ENCODE measurements at places on chromosomes 12 and 14. TPM values are rescaled to one million over a fixed set of nuclear protein-coding genes. Genes with fewer than 3 reads are reported as not detected.

PLEK2 gene
- not detected for total RNA-seq

GALNT16 gene
- total RNA-seq, result not detected

SRSF9 gene
- total RNA-seq, result 286 TPM

RNASE2 gene
- not detected for total RNA-seq

CEP128 gene
- 9.2 TPM for total RNA-seq

TBC1D30 gene
- total RNA-seq, result 0.55 TPM

PDE6H gene
- not detected for total RNA-seq

GPRC5D gene
- total RNA-seq, result not detected

KCNA1 gene
- not detected for total RNA-seq

MYH7 gene
- not detected for total RNA-seq

NEDD1 gene
- 14.7 TPM for total RNA-seq

USP5 gene
- total RNA-seq, result 103 TPM

- no peaks in the 10 kb centered on the region for H3K27me3 ChIP-seq
- peak overlapping the region; percentile 24 for H3K27ac ChIP-seq
- peaks cover 35% of the 10 kb centered on the region for H3K4me1 ChIP-seq
- H3K4me3 ChIP-seq, result no peak overlapping the region
- DNase-seq, result no peak
- H3K36me3 ChIP-seq, result no peaks in the 10 kb centered on the region
Measured at GRCh38 chr14:74616507-74616906, 4.5 kb upstream of the LTBP2 start.

DNA sequence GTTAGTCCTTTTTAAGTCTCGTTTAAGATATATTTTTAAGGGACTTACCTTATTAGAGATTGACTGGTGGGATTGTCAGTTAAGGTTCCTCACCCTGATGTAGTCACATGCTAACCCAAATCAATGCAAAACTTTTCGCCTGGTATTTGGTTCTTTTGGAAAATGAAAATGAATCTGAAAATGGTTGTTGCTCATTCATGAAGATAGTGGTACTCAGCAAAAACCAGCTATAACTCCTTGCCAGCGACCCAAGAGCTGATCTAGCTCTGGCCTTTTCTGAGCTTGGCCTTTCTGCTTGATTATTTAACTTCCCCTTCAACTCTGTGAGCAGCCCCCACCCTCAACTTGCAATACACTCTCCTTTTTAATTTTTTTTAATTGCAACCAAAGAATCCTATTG, 85.0 kb upstream of the GTF2A1 start:
- no peak overlapping the region for H3K4me3 ChIP-seq
- peaks cover 30% of the 10 kb centered on the region for H3K4me1 ChIP-seq
- peaks cover 32% of the 10 kb centered on the region for H3K36me3 ChIP-seq
- no peaks in the 10 kb centered on the region for H3K27me3 ChIP-seq
- DNase-seq, result no peak

DNA sequence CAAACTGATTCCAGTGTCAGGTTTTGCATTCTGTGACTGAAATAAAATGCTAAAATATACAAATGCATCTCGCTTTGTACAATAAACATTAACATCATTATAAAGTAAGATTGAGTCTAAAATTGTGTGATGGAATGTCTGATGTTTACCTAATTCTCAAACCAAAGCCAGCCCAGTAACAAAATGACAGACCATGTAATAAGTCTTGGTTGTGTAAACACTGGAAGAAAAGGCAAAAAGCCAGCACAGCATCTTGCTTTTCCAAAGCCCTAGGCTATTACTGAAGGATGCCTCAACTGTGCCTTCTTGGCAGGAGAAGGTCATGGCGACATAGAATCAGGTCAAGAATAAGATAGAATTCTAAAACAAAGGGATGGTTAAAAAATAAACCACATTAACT, 169.6 kb downstream of the EGLN3 start:
- no peak for DNase-seq
- H3K4me1 ChIP-seq, result no peaks in the 10 kb centered on the region
- H3K27ac ChIP-seq, result no peak overlapping the region

DNA sequence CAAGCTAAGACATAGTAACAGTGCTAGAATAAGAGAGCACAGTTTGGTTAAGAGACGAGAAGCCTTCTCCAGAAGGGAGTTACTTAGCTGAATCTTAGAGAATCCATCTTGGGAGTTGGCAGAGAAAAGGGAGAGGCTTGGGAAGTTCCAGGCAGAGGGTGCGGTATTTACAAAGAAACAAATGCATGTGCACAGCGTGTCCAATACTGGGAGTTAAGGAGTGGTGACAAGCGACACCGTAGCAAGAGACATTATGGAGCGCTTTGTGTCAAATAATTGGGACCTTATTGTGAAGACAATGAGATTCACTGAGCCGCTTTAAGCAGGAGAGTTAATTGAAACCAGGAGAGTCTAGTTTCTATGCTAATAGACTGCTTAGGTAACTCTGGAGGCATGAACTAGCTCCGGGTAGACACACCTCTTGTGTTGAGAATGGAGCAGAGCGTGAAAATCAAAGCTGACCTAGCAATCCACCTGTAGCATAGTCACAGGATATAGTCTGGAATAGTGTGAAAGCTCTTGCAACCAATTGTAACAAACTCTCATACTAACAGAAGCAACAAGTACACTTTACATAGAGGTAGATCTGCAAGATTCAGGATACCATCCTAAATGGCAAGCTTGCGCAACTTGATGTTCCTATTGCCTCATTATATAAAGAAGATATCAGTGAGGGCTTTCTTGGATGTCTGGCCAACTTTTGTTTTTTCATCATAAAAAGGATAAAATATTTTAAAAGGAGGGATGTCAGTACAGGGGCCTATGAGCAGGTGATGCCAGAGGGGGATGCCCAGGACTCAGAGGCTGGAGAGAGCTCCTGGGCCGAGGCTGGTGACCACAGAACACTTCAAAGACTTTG, 5.3 kb downstream of the ALDH1L2 start:
- H3K4me1 ChIP-seq, result peaks cover 4% of the 10 kb centered on the region
- no peak for DNase-seq
- H3K27me3 ChIP-seq, result no peaks in the 10 kb centered on the region
- no peaks in the 10 kb centered on the region for H3K36me3 ChIP-seq

- H3K4me1 ChIP-seq, result no peaks in the 10 kb centered on the region
- no peak overlapping the region for H3K27ac ChIP-seq
- H3K36me3 ChIP-seq, result no peaks in the 10 kb centered on the region
Measured at GRCh38 chr14:61511558-61511948, 183.8 kb upstream of the HIF1A start.

DNA sequence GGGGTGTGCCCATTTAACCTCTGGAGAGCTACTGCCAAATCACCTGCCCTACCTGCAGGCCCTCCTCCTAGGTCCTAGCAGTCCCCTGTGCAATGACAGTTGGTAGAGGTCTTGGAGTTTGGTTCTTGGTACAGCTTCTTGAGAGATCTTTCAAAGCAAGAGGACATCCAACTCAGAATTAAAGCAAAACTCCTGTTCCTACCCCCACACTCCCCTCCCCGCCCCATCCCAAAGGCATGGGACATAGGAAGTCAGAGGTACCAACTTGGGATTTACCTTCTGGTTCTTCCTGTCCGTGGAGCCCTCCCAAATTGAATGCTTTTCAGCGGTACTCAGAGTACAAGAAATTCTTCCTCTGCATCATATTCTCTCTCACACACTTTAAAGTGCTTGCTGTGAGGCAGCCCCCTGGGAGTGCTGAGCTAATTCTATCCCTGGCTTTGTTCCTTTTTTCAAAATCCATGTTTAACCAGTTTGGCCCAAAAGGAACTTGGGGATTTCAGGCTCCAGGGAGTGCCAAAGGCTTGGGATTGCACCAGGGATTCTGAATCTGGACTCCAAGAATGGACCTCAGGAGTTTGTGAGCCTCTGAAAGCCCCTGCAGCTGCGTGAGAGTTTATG, 40.8 kb downstream of the GALNT16 start:
- H3K27ac ChIP-seq, result no peak overlapping the region
- H3K4me3 ChIP-seq, result no peak overlapping the region
- peaks cover 26% of the 10 kb centered on the region for H3K27me3 ChIP-seq

DNA sequence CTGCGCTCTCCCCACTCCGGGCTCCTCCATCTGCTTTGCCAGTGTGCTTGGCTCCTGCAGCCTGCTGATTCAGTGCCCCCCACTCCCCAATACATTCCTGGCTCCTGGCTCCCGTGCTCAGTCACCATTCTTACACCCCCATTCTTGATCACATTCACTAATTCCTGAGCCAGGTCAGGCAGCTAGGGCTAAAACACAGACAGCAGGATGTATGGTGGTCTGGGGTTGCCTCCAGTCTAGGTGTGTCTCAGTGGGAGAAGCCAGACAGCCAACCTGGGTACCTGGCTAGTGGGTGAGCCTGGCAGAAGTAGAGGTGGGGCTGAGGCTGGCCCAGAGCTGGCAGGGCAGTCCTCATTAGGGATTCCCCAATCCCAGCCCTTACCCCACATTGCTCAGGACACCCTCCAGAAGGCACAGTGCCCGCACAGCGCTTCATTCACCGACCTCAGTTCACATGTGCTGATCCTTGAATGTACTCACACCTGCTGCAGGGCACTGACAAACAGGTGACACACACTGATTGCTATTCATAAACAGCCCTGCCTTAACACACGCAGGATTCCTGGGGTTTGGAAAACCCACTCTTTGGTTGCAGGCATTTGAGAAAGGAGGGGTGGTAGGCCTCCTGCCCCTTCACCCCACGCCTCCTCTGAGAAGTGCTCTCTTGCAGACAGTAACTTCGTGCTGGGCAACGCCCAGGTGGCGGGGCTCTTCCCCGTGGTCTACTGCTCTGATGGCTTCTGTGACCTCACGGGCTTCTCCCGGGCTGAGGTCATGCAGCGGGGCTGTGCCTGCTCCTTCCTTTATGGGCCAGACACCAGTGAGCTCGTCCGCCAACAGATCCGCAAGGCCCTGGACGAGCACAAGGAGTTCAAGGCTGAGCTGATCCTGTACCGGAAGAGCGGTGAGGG, 1.7 kb downstream of the KCNH3 start:
- H3K4me3 ChIP-seq, result no peak overlapping the region
- H3K27me3 ChIP-seq, result peaks cover 34% of the 10 kb centered on the region
- no peak for DNase-seq

GRCh38 chr12:67391656-67392055, 122.5 kb downstream of the CAND1 start:
- no peak overlapping the region for H3K27ac ChIP-seq
- H3K27me3 ChIP-seq, result no peaks in the 10 kb centered on the region
- DNase-seq, result no peak
- H3K4me3 ChIP-seq, result no peak overlapping the region

DNA sequence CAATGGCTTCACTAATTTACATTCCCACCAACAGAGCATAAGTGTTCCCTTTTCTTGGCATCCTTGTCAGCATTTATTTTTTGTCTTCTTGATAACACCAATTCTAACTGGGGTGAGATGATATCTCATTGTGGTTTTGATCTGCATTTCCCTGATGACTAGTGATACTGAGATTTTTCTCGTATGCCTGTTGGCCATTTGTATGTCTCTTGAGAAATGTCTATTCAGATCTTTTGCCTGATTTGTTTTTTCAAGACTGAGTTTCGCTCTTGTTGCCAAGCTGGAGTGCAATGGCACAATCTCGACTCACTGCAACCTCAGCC, 4.7 kb upstream of the PLD4 start:
- H3K36me3 ChIP-seq, result no peaks in the 10 kb centered on the region
- H3K27me3 ChIP-seq, result no peaks in the 10 kb centered on the region
- no peak for DNase-seq

DNA sequence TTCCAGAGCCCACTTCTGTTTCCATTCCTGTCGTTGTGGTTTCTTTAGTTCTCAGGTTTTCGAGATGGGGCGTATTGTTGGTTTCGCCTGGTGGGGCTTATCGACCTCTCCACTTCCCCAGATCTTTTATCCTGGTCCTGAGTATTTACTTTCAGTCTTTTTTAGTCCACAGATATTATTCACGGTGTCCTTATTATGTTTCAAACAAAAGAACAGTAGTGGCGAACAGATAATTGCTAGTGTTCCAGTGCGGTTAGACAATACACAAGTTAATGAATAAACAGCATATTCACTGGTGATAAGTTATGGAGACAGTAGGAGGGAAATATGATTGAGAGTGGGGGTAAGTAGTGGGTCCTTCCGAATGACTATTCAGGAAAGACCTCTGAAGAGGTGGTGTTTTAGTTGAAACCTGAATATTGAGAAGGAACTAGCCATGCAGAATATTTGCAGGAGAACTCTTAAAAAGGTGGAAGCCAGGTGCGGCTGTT, 668 bp downstream of the TMEM260 start:
- H3K4me1 ChIP-seq, result peaks cover 13% of the 10 kb centered on the region
- DNase-seq, result no peak

- no peak overlapping the region for H3K4me3 ChIP-seq
- DNase-seq, result no peak
- no peak overlapping the region for H3K27ac ChIP-seq
- H3K4me1 ChIP-seq, result no peaks in the 10 kb centered on the region
Measured at GRCh38 chr12:69986114-69986513, 161.1 kb downstream of the MYRFL start.

DNA sequence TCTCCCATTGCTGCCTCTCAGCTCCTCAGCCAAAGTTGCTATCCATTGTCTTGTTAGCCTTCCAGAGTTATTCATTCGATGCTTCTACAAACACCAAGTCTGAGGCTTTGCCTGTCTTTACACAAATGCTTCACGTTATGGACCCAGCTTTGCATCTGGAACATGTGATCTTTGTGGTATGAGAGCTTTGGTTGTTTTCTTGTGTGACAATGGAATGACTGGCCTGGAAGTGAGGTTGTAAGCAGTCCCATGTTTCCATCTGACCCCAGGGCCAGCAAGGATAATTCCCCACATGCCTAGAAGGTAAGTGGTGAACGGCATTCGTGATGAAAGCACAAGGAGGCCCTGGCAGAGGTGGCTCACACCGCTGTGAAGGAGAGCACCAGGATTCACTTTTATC, 866.7 kb upstream of the TMEM132C start:
- DNase-seq, result no peak
- H3K27me3 ChIP-seq, result no peaks in the 10 kb centered on the region
- H3K27ac ChIP-seq, result no peak overlapping the region
- no peaks in the 10 kb centered on the region for H3K36me3 ChIP-seq

GRCh38 chr14:31994391-31995033, 82.6 kb upstream of the ARHGAP5 start:
- no peak overlapping the region for H3K4me3 ChIP-seq
- H3K27ac ChIP-seq, result no peak overlapping the region
- H3K4me1 ChIP-seq, result no peaks in the 10 kb centered on the region
- no peak for DNase-seq
- no peaks in the 10 kb centered on the region for H3K27me3 ChIP-seq

DNA sequence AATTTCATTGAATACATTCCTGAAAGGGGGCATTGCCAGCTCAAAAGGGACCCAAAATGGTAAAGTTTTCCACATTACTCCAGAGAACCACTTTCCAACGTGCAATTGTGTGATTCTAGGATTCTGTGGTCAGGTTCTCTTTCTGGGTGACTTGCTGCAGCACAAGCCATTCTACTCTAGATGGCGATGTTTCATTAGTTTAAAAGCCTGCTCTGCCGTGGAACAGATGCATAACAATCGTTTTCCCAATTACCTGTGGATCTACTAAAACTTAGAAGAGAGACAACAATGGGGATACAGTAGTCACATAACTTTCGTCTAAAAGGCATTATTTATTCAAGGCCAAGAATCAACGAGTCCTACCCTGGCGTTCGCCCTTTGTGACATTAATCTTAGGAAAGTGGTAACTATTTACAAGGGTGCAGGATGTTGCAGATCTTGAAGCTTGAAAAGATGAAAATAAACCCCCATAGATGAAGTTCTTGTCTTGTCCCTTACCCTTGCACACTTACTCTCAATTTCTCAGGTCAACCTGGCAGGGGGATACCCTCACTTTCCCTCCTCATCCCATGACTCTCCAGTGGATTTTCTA, 400.9 kb downstream of the SNAPC1 start:
- no peaks in the 10 kb centered on the region for H3K4me1 ChIP-seq
- DNase-seq, result peak; percentile 6
- H3K27me3 ChIP-seq, result no peaks in the 10 kb centered on the region

GRCh38 chr14:101791919-101792572, 30.5 kb downstream of the PPP2R5C start:
- H3K4me1 ChIP-seq, result no peaks in the 10 kb centered on the region
- peaks cover 57% of the 10 kb centered on the region for H3K36me3 ChIP-seq
- no peak for DNase-seq
- no peaks in the 10 kb centered on the region for H3K27me3 ChIP-seq
- H3K27ac ChIP-seq, result no peak overlapping the region
